ENCODE measurements at places on chromosomes 11 and 22.

DNA sequence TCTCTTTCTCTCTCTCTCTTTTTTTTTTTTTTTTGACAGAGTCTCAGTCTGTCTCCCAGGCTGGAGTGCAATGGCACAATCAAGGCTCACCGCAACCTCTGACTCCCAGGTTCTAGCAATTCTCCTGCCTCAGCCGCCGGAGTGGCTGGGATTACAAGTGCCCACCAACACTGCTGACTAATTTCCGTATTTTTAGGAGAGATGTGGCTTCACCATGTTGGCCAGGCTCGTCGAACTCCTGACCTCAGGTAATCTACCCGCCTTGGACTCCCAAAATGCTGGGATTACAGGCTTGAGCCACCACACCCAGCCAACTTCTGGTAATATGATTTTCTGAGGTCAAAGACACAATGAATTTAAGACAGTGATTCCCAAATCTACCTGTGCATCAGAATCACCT lies 659.8 kb upstream of the CCDC90B start:
- DNase-seq, result no peak

DNA sequence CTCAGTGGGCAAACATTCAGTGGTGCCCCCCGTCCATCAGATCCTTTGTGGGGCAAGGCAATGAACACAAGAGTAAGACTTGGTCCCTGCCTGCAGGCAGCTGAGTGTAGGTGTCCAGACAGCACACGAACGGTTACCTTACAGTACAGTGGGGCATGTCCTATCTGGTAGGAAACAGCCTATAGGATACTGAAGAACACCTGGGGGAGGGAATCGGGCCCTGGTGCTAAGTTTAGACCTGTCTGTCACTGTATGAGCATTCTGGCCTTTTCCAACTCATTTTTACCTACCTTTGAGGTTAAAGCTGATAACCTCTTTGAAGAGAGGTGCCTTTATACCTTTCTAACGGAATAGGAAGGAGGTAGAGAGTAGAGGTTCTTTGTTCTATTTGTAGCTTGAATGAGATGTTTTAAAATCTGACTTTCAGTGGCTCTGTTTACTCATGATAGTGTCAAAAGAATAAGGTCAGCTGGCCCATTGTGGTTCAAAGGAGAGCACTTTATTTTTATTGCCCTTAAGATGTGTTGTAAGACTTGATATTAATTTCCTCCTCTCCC lies 8.9 kb downstream of the ZNRF3 start:
- DNase-seq, result no peak

- DNase-seq, result no peak
Measured at GRCh38 chr11:2259466-2259830, 10.9 kb downstream of the ASCL2 start.

DNA sequence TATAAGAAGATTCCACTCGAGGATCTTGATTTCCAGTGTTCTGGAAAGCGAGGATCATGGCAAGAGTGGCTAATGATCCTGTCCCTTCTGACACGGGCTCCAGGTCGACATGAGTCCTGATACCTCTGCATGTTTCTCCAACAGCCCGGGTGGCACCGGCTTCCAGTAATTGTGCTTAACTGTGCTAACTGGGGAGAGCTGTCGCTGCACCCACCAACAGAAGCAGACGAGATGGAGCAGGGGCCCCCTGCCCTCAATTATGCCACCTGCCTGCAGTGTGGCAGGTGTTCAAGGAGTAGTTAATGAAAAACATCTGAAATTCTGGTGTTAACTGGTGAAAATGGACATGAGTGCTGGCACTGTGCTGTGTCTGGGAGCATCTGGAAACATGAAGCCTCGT lies 6.2 kb downstream of the MRPL21 start:
- no peak for DNase-seq

DNA sequence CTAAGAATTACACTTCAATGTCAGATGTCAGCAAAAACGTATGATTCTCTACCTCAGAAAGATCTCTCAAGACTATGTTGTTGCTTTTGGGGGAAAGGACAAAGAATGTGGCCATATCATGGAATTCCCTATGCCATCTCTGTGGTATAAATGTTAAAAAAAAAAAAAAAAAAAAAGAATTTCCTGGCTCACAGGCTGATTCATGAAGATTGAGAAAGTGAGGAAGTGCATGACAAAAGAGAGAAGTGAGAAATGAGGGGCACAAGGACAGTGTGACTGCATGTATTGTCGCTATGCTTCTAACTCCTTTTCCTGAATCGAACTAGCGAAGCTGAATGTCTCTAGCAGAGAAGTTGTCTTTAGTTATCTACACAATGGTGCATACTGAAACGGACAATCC lies 80.6 kb upstream of the CARD18 start:
- DNase-seq, result no peak

DNA sequence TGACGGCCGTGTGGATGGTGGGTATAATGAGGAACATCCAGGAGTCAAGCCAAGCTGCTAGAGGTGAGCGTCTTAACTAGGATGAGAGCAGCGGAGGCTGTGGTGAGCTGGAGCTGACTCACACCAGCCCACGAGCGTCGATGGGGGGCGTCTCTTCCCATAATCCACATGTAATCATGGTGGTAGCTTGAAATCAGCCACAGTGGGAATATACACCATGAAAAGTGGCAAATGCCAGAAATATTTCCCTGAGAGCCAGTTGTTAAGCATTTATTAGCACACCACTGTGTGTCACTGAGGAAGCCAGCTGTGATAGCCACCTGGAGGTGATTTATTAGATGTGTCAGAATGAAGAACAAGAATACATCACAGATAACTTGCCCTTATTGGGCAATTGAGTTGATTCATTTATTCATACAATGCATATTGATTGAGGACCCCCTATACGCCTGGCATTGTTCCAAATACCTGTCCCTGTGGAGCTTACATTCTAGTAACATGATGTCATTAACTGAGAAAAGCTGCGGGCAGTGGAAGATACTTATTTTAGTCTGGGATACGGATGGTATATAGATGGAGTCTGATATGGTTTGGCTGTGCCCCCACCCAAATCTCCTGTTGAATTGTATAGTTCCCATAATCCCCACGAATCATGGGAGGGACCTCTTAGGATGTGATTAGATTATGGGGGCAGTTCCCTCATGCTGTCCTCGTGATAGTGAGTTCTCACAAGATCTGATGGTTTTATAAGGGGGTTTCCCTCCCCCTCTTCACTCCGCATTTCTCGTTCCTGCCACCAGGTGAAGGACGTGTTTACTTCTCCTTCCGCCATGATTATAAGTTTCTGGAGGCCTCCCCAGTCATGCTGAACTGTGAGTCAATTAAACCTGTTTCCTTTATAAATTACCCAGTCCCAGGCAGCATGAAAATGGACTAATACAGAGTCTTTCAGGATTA lies 473.4 kb downstream of the METTL15 start:
- no peak for DNase-seq

DNA sequence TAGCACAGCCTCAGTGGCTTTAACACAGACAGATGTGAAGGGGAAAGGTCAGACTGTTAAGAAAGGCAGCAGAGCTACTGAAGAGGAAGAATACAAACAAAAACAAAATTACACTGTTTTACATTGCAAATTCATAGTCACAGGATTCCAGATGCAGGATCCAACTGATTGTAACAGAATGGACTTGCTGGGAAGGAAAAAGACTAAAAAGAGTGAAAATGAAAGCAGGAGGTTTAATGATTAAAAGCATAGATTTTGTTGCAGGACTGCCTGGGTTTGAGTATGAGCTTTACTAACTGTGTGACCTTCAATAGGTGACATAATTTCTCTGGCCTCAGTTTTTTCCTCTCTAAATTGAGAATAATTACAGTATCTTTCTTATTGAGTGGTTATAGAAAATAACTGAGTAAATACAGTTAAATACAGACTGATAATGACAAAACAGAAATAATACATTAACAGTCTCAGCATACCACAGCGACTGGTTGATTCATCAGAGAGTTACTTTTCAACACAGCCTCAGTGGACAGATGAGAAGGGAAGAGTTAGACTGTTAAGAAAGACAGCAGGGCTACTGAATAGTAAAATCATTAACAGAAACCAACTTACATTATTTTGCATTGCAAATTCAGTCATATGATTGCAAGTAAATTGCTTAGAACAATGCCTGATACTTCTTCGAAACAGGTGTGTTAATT lies 704.2 kb upstream of the TENM4 start:
- no peak for DNase-seq

DNA sequence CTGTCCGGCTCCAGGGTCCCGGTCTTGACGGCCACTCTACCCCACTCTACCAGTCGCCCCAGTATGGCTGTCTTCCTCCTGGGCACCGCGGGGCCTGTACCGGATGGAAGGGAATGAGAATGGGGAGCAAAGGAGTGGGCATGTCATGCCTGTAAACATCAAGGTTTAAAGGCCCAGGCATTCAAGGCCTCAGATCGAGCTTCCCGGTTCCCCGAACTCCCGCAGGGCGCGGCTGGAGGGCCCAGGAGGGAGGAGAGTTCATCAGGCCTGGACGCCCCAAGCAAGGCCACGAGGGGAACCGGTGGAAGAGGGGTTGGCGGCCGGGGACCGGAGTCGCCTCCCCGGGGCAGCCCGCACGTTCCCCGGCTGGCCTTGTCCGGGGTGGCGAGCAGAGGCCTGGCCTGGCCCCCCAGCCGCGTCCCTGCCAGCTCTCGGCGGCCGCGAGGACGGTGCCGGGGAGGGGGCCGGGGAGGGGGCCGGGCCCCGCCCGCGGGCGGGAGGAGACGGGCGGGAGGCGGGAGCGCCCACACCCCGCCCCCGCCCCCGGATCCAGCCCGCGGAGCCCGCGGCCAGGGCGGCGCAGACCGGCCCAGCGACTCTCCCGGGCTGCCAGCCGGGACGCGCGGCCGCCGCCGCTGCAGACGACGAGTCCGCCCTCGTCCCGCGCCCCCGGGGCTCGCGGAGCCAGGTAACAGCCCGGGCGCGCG lies at the start of gene CDC42EP1:
CDC42EP1 (plus strand) TSS at position 580 of the 707 bp plus-strand sequence. CDS start 5,870 bp downstream, outside the sequence.
- no peak for DNase-seq

GRCh38 chr11:96614846-96615245 lies 225.0 kb downstream of the JRKL start:
- DNase-seq, result no peak
